ENCODE measurements at places on chromosomes 16 and 17.

- peak; percentile 43 for DNase-seq
These were observed 86.4 kb upstream of the HS3ST2 start for GRCh38 chr16:22727285-22728166.

GRCh38 chr17:79399610-79400144 lies 211.2 kb downstream of the RBFOX3 start:
- DNase-seq = no peak

DNA sequence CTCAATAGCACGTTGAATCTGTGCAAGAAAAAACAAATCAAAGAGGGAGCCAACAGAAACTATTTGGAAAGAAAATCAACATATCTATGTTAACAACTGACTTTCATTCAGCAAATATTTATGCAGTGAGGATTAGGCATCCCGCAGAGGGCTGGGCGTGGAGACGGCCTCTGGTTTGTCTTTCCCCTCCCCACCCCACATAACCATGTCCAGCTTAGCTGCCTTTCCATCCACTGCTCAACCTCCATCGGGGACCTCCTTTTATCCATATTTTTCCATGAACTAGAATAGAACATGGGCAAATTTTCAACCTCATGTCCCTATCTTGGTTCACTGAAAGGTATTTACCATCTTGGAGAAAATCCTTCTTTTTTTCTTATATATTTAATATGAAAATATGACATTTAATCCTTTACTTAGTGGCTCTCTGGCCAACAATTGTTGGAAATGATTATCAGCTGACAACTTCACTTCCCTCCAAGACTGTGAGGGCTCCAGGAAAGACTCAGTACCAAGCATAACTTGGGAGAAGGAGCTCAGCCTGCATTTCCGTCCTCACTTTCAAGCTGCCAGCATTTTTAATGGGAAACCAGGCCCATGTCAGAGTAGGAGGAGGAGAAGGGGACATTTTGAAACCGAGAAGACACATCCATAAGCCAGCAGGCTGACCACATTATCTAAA lies 462.6 kb upstream of the MAF start:
- no peak for DNase-seq

DNA sequence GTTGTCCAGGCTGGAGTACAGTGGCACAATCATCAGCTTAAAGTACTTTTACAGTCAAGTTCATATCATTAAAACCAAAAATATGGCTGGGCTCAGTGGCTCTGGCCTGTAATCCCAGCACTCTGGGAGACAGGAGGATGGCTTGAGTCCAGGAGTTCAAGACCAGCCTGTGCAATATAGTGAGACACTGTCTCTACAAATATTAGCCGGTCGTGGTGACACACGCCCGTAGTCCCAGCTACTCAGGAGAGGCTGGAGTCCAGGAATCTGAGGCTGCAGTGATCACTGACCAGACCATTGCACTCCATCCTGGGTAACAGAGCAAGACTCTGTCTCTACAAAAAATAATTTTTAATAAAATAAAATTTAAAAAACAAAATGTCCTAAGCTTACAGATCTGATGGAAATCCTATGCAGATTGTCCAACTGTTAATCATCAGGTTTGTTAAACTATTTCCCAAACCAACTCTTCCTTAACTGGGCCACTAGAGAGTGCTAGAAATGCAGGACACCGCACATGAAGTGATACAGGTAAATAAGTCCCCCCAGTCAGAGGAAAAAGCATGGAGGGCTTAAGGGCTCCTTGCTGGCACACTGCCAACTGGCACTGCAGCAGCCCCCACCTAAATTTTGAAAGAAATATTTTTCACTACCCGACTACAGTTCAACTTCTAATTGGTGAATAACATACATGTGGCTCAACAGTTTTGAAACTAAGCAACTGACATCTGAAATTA lies 2.8 kb downstream of the USP22 start:
- no peak for DNase-seq

DNA sequence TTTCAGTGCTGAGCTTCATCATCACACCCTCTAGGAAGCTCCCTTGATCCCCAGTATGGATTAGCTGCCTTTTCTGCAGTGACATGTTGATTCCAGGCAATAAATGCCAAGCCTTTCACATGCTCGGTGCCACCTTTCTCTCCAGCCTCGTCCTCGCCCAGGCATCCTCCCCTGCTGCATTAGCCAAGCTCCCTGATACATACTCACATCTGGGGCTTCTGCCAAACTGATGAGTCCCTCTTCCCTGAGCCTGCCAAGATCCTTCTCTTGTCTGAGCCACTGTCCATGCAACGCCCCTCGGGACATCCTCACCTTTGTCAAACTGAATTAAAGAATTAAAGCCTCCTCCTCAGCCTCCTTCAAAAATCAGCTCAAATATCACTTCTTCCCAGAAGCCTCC lies 538.5 kb upstream of the CDH11 start:
- DNase-seq = no peak

GRCh38 chr17:68029512-68030215 lies 5.9 kb upstream of the KPNA2 start:
- no peak for DNase-seq

DNA sequence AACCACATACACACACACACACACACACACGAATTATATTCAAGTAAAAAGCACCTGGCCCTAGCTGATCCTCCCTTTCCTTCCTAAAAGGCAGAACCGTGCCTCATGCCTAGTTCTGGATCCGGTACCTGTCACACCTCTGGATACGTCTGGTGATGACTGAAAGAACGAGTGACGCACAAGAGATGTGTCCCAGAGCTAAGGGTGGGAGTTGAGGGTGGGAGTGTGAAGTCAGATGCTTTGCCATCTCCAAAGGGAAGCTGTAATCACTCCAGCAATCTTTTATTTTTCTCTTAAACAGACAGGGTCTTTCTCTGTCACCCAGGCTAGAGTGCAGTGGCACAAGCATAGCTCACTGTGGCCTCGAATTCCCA lies 26.5 kb upstream of the GSG1L start:
- no peak for DNase-seq

DNA sequence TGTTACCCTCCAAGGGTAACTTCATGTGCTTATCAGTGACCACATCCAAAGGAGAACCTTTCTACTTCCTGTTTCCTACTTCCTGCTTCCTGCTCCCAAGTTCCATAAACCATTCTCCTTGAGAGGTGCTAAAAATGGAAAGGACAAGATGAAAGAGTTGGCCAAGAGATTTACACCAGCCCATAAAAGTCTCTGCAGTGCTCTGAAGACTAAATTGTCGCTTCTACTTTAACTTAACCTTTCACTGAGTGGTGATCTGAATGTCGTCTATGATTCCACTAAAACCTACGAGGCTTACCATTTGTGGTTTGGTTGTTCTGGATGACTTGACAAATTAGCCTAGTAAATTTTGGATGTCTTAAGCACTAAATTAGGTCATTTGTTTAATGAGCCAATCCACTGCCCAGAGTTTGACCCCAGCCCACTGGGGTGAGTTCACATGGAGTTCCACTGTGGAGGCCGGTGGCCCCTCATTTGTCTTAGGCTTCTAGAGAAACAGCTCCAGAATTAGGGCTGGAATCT lies 333.1 kb downstream of the FOXL1 start:
- no peak for DNase-seq

GRCh38 chr17:67469208-67469980 lies 92.3 kb downstream of the PITPNC1 start:
- no peak for DNase-seq

- no peak for DNase-seq
These were observed 434.6 kb upstream of the MON1B start for GRCh38 chr16:76756423-76756822.

DNA sequence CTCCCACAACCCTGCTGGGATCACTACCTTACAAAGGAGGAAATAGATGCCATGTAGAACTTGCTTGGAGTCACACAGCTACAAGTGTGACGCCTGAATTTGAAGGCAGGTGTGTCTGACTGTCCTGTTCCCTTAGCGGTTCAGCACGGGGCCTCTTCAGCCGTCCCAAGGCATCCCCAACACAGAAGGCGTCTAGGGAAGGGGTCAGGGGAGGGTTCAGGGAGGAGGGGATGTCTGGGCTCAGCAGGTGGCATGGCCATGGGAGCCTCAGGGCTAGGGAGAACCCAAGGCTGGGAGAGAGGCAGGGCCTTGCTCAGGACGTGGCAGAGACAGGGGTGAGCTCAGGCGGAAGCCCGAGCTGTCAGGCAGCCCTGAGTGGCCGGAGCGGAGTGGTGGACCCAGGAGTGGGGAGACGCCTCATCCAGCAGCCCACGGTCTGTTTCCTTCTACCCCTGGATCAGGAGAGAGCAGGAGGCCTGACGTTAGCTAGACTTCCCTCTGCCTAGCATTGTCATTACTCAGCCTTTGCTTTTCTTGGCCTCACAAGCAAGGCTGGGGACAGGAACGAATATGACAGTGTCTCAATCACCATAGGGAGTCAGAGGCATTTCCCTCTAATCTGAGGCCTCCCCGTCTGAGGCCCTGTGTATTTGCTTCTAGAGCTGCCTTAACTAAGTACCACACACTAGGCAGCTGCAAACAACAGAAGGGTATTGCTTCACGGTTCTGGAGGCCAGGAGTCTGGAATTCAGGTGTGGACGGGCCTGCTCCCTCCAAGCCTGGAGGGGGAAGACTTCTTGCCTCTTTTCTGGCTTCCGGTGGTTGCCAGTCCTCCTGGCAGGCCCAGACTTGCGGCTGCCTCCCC lies 31.3 kb upstream of the ANKRD40CL start:
- DNase-seq = peak; percentile 43

- DNase-seq = no peak
These were observed 7.1 kb downstream of the TAF1C start for GRCh38 chr16:84179612-84180320.

DNA sequence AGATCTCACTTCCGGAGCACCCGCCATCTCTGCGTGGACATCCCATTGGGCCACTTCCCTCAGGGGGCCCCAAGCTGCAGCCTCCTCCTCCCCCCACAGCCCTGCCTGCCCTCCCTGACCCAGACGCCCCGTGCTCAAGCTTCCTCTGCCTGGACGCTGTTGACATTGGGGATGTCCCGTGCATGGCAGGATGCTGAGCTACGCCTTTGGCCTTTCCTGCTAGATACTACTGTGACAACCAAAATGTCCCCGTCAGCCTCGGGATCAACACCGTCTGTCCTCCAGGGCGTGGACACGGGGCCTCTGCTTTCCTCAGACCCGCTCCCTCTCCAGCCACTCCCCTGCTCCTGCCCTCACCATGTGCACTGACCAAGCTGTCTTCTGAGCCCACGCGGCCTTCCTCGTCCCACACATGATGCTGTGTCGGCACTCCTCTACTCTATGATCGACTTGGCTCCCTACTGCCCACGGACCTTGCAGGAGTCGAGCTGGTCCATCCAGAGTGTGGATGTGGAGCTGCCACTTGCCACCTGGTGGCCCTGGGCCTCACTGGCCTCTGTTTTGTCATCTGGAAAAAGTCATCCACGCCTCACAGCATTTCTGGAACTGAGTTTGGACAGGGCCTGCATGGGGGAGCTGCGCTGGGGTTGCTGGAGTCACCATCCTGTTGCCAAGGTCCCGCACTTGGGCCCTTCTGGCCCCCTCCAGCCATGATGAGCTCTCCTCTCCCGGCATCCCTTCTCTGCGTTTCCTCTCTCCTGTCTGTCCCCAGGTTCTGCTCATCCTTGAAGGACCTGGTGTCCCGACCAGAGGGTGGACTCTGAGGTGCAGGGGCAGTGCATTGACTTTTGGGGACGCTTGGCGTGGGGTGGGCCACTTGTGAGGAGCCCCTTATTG lies 221.7 kb upstream of the CIBAR2 start:
- DNase-seq = no peak

- DNase-seq = peak; percentile 80
These were observed 27.9 kb upstream of the CPHXL start for GRCh38 chr16:75754141-75754540.

- DNase-seq = no peak
These were observed 18.9 kb downstream of the TMEM132E start for GRCh38 chr17:34598161-34598776.

DNA sequence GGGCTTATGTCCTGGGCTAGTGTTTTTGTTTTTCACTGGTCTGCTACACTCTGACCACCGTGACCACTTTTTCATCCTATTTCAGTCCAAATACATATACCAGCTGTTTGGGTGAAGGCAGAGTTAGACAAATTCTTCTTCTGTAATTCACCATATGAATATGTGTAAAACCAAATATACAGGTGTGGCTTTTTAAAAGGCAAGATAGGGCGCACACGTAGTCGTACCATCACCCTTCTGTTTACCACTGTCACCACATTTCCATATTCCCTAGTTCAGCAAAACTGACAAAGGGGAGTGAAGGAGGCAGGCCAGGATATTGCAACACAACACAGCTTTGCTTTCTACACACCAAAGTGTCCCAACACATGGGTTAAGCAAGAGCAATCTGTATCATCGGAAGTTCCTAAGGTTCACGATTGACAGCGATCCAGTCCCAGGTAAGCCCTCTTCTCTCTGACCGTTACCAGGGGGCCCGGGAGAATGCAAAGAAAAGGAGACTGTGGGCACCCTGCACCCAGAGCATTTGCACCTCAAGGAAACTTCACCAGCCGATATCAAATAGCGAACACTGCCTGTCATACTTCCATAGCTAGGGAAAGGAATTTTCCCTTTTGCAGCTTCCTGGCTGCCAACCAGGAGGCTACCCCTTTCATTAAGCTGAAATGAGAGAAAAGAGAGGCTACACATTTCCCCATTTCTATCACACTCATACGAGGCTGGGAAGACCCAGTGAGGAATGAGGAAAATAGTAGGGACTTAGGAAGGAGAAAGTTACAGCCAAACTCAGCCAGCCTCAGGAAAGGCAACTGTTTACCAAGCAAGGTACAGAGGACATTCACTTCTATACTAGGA lies 23.1 kb downstream of the CREBBP start:
- no peak for DNase-seq

GRCh38 chr17:73541561-73541981 lies 102.7 kb downstream of the SDK2 start:
- no peak for DNase-seq

DNA sequence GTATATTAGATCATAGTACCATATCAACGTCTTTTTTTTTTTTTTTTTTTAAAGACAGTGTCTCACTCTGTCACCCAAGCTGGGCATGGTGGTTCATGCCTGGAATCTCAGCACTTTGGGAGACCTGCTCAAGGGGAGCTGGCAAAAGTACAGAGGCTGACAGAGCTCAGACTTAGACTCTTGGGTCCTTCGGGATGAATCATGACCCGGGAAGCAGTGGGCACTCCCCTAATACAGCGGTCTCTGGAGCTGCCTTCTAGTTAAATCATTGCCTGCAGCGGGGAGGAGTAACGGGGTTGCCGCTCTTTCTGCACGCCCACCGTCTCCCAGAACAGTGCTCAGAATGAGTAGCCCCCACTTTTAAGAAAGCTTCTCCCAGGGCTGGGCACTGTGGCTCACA lies 174.4 kb downstream of the CPPED1 start:
- no peak for DNase-seq

GRCh38 chr16:49838441-49839016 lies 17.4 kb downstream of the ZNF423 start:
- no peak for DNase-seq

GRCh38 chr17:82807101-82807500 lies 32.7 kb downstream of the ZNF750 start:
- no peak for DNase-seq

Measured in epithelial cell of prostate (primary cell).